ENCODE measurements at places on chromosomes 11 and 22. TPM values are rescaled to one million over a fixed set of nuclear protein-coding genes. Genes with fewer than 3 reads are reported as not detected.
A peak's percentile ranks its signal among the peaks of the same experiment; 100 is the strongest.

YPEL4 gene
- not detected for total RNA-seq

DNA sequence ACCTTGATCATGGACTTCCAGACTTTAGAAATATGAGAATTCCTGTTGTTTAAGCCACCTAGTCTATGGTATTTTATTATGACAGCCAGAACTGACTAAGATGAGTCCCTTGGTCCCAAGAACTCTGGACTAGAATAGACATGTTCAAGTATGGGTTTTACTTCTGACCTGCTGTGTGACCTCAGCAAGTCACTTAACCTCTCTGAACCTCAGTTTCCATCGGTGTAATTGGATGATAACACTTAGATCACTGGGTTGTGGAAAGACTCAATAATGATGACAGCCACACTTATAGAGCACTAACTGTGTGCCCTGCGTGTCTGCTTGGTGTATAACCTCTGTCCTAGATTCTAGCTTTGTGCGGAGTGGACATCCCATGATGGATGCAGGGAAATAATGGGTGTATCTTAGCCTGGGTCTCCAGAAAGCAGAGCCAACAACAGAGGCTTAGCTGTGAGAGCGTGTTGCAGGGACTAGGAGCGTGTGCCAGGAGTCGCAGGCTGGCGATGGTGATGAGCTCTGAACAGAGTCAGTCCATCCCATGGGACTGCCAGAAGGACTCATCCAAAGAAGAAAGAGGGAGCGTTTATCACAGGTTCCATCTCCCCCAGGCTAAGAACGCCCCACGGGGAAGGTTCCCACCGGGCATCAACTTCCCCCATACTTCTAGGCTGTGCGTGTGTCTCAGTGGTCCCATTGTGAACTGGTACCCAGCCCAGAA lies 93.2 kb upstream of the TP53I11 start:
- H3K27me3 ChIP-seq, result no peaks in the 10 kb centered on the region
- peaks cover 41% of the 10 kb centered on the region for H3K4me1 ChIP-seq
- DNase-seq, result no peak
- no peak overlapping the region for H3K4me3 ChIP-seq
- no peaks in the 10 kb centered on the region for H3K36me3 ChIP-seq

MAPK11 gene
- total RNA-seq, result 7.0 TPM

UBQLNL gene
- not detected for total RNA-seq

DNA sequence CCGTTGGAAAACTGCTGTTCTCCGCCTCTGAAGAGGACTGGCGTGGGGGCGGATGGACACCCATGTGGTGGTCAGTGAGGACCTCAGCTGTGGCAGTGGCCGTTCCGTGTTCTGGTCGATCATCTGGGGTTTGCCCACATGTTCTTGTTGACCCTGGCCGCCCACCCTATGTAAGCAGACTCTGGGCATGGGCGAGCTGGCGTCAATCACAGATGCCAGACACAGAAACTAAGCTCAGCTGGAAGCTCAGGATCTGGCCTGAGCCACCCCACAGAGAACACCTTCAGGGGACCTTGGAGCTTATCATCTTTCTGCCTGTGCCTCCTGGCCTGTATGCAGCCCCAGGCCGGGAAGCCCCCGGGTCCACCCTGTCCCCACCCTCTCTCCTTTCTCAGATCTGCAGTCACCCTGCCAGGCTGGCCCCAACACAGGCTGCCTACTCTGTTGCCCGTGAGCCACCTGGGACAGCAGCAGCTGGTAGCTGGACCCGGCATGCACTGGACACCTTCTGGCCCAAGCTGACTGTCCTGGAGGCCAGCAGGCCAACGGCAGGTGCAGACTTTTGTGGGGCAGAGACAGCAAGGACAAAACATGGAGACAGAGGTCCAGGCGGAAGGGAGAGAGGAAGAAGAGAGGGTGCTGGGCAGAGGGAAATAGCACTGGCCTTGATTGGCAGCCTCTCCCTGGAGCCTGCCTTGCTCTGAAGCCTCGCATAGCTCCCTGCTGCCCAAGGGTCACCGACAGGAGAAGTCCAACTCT lies 91.5 kb downstream of the PHF21B start:
- H3K4me3 ChIP-seq, result no peak overlapping the region
- no peaks in the 10 kb centered on the region for H3K4me1 ChIP-seq
- H3K27me3 ChIP-seq, result peaks cover 16% of the 10 kb centered on the region
- no peaks in the 10 kb centered on the region for H3K36me3 ChIP-seq

DNA sequence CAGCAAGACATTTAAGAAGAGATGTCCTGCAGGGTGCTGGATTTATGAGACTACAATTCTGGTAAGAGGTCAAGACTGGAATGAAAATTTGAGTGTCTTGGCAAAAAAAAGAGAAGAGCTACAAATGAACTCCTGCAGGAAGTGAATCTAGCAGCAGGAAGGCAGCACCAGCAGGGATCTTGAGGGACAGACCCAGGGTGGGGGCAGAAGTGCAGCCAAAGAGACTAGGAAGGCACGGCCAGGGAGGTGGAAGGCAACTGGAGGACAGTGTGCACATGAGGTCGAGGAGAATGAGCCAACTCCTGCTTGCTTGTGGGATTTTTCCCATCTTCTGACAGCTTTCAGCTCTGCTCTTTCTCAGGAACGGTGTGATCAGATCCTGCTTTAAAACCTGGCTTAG lies 263.2 kb downstream of the BUD13 start:
- no peaks in the 10 kb centered on the region for H3K36me3 ChIP-seq
- H3K27ac ChIP-seq, result no peak overlapping the region
- no peak for DNase-seq
- H3K4me1 ChIP-seq, result no peaks in the 10 kb centered on the region
- H3K27me3 ChIP-seq, result peaks cover 60% of the 10 kb centered on the region

OR4C13 gene
- total RNA-seq, result not detected

OR51E2 gene
- not detected for total RNA-seq

GGTLC2 gene
- not detected for total RNA-seq

- no peak overlapping the region for H3K4me3 ChIP-seq
- no peak overlapping the region for H3K27ac ChIP-seq
- DNase-seq, result no peak
- H3K4me1 ChIP-seq, result 0 out of 2 replicates have a peak, but pooled peaks cover 4% of the 10 kb centered on the region
- H3K36me3 ChIP-seq, result no peaks in the 10 kb centered on the region
Measured at GRCh38 chr11:75261902-75262361, 21.4 kb downstream of the TPBGL start.

DNA sequence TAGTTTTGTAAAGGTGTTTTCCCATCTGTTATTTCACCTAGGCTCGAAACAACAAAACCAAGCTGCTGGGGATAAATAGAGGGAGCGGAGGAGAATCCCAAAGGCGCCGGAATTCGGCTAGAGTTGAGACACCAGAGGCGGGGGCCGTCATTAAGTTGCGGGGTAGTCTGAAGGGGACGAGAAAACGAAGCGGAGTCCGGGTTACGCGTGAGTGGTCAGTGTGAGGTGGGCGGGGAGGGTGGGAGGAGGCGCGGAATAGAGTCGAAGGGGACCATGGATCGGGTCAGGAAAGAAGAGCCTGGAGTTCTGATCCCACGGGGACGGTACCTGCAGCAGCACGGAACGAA lies 361 bp downstream of the SRPRA start:
- peak overlapping the region; percentile 96 for H3K4me3 ChIP-seq
- H3K27ac ChIP-seq, result peak overlapping the region; percentile 61
- peaks cover 10% of the 10 kb centered on the region for H3K4me1 ChIP-seq
- peaks cover 53% of the 10 kb centered on the region for H3K36me3 ChIP-seq
- H3K27me3 ChIP-seq, result no peaks in the 10 kb centered on the region
- no peak for DNase-seq

GRCh38 chr11:106745941-106746340 lies 272.3 kb downstream of the GUCY1A2 start:
- H3K4me1 ChIP-seq, result no peaks in the 10 kb centered on the region
- H3K4me3 ChIP-seq, result no peak overlapping the region
- no peak overlapping the region for H3K27ac ChIP-seq
- peaks cover 39% of the 10 kb centered on the region for H3K27me3 ChIP-seq
- no peak for DNase-seq
- no peaks in the 10 kb centered on the region for H3K36me3 ChIP-seq

SLC16A8 gene
- total RNA-seq, result not detected

DNA sequence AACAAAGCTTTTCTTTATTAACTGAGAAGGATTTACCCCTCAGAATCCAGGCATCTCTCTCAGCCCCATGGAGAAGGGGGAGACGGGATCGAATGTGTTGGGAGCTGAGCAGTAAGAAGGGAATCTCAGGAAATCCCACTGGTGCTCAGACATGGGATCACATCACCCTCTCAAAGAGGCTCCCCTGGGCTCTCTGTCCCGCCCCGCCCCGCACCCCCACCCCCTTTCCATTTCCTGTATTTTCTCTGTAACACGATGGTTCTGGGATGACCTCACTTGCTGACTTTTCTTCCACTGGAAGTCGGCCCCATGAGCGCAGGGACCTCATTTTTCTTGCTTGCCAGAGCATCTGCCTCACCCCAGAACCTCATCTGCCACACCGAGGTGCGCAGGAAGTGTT lies 100.0 kb downstream of the RPS6KA4 start:
- H3K4me1 ChIP-seq, result no peaks in the 10 kb centered on the region
- no peaks in the 10 kb centered on the region for H3K36me3 ChIP-seq
- no peak overlapping the region for H3K27ac ChIP-seq
- DNase-seq, result no peak
- no peak overlapping the region for H3K4me3 ChIP-seq

CELSR1 gene
- total RNA-seq, result 19.3 TPM

OR6A2 gene
- 0.06 TPM for total RNA-seq

TTLL1 gene
- 0.35 TPM for total RNA-seq

DNA sequence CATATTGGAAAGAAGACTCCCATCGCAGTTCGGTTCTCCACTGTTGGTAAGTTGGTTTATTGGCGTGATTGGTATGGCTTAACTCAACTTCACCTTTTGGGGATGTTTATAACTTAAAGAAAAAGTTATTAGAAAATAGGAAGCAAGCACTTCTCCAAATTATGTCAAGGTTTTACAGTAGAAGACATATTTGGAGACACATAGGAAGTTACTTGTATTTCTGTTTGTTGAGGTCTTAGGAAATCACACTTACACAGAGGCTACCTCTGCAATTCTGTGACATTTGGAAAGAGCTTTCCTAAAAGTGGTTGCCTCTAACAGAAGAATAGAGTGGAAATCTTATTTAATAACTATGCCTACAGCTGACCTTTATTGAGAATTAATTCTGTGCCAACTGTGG lies 12.3 kb downstream of the CAT start:
- no peak for DNase-seq
- H3K27ac ChIP-seq, result no peak overlapping the region
- H3K36me3 ChIP-seq, result peaks cover 53% of the 10 kb centered on the region
- H3K4me1 ChIP-seq, result no peaks in the 10 kb centered on the region
- H3K27me3 ChIP-seq, result no peaks in the 10 kb centered on the region

GRCh38 chr11:9017773-9018172 lies 14.0 kb upstream of the NRIP3 start:
- no peak overlapping the region for H3K27ac ChIP-seq
- H3K4me1 ChIP-seq, result no peaks in the 10 kb centered on the region
- no peaks in the 10 kb centered on the region for H3K36me3 ChIP-seq
- no peak overlapping the region for H3K4me3 ChIP-seq

- no peak for DNase-seq
- H3K4me1 ChIP-seq, result no peaks in the 10 kb centered on the region
- no peaks in the 10 kb centered on the region for H3K27me3 ChIP-seq
- H3K4me3 ChIP-seq, result no peak overlapping the region
- no peak overlapping the region for H3K27ac ChIP-seq
Measured at GRCh38 chr22:29473001-29473400, 7.0 kb upstream of the NEFH start.

GRCh38 chr11:24514219-24514594 lies 17.4 kb downstream of the LUZP2 start:
- no peaks in the 10 kb centered on the region for H3K27me3 ChIP-seq
- no peak overlapping the region for H3K4me3 ChIP-seq
- no peaks in the 10 kb centered on the region for H3K36me3 ChIP-seq
- H3K4me1 ChIP-seq, result peaks cover 39% of the 10 kb centered on the region
- H3K27ac ChIP-seq, result no peak overlapping the region

DNA sequence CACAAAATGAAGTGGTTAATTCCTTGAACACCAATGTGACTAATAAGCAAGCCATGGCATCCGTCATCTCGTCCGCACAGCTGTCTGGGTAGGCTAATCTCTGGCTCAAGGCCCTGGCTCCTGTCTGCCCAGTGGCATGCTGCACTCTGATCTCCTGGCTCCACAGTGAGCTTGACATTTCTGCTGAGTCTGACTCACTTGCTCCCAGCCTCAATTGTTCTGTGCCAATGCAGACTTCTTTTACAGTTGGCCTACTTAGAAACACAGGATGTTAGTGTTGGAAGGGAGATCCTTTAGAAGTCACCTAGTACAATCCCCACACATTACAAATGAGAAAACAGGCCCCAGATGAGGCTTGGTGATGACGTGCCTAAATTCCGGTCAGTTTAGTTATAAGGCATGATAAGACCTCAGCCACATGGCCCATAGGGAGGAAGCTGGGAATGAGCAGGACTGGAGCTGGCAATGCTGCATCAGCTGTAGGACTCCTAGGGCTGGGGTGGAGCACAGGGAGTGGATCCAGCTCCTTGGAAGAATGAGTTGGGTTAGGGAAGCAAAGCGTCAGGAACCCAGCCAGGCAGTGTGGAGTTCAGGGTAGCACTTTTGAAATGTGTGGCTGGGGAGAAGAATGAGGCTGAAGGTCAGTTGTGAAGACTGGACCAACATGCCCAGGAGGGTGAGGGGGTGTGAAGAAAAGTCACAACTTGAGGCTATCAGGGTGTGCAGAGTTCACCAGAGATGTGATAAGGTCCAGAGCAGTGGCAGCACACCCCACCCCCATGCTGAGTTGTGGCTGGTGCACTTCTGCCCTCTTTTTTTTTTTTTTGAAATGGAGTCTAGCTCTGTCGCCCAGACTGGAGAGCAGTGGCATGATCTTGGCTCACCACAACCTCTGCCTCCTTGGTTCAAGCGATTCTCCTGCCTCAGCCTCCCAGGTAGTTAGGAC lies 70.2 kb upstream of the EED start:
- peak; percentile 86 for DNase-seq
- no peak overlapping the region for H3K4me3 ChIP-seq
- H3K27ac ChIP-seq, result peak overlapping the region; percentile 90
- no peaks in the 10 kb centered on the region for H3K27me3 ChIP-seq
- peaks cover 28% of the 10 kb centered on the region for H3K4me1 ChIP-seq
- H3K36me3 ChIP-seq, result no peaks in the 10 kb centered on the region

CREB3L1 gene
- 1.1 TPM for total RNA-seq

PRDM11 gene
- 6.3 TPM for total RNA-seq

MUC5AC gene
- total RNA-seq, result 0.35 TPM

- H3K4me1 ChIP-seq, result no peaks in the 10 kb centered on the region
- no peaks in the 10 kb centered on the region for H3K27me3 ChIP-seq
- peaks cover 30% of the 10 kb centered on the region for H3K36me3 ChIP-seq
- H3K4me3 ChIP-seq, result no peak overlapping the region
Measured at GRCh38 chr11:68470304-68470811, 9.8 kb downstream of the PPP6R3 start.

GRCh38 chr11:65437436-65438227 lies 15.0 kb downstream of the NEAT1 start:
- no peak overlapping the region for H3K27ac ChIP-seq
- DNase-seq, result no peak
- peaks cover 30% of the 10 kb centered on the region for H3K36me3 ChIP-seq
- H3K4me1 ChIP-seq, result no peaks in the 10 kb centered on the region
- no peaks in the 10 kb centered on the region for H3K27me3 ChIP-seq

CHCHD10 gene
- 98.1 TPM for total RNA-seq

C11orf87 gene
- total RNA-seq, result not detected
